ENCODE measurements at places on chromosomes 3 and 15.

DNA sequence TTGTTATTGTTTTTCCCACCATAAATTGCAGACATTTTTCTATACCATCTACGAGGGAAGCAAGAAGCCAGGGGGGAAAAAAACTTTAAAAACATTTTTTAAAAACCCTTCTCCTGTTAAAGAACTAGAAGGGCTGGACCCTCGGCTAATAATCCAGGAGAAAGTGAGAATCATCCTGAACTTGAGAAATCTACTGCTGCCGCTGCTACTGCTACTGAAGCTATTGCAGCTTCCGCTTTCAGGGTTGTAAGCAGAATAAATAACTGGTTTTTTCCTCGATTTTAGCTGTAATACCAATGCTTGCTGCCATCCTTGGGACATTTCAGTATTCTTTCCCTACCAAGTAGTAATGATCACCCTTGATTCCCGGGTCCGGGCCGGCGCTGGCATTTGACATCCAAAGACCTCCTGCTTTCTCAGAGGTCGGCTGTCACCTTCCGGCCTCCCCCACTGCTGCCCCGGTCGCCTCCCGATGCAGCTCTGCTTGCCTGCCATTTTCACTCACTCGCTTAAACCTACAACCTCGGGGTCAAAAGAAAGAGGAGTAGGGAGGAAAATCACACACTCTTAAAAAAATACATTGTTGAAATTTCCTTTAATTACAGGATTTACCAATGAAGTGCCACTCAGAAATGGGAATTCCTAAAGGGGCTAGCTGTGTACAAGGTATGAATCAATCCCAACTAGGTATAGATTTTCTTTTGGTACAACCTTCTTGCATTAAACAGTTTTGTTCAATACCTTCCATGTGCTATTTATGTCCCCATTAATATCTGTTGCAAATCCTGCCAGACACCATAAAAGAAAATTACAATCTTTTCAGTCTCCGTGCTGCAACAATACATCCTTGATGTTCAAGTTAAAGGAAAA, 674 bp upstream of the MECOM start:
- no peak for DNase-seq

- no peak for DNase-seq
Measured at GRCh38 chr3:13277196-13277813, 142.8 kb downstream of the NUP210 start.

DNA sequence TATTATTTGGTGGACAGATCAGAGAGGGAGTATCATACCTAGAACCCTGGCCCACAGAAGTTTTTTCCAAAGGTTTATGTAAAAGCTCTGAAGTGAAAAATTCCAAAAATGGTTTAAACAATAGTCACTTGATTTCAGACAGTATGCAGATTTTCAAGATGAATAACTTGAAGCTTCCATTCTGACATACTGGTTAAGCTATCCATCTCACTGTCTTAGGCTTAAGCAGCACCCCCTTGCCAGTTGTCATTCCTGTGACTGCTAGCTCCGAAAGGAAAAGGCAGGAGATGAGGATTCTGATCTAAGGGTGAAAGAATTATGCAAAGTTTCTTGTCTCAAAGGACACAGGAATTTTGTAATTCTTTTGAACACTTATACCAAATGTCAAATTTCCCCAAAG, 337.5 kb upstream of the THBS1 start:
- DNase-seq = no peak

DNA sequence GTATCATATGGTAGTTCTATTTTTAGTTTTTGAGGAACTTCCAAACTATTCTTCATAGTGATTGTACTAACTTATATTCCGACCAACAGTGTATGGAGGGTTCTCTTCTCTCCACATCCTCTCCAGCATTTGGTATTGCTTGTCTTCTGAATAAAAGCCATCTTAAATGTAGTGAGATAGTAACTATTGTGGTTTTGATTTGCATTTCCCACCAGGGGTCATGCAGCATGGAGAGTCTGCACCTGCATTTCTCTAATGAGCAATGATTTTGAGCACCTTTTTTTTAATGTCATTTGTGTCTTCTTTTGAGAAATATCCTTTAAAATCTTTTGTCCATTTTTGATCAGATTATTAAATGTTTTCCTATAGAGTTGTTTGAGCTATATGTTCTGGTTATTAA, 718.5 kb downstream of the ZBBX start:
- no peak for DNase-seq

DNA sequence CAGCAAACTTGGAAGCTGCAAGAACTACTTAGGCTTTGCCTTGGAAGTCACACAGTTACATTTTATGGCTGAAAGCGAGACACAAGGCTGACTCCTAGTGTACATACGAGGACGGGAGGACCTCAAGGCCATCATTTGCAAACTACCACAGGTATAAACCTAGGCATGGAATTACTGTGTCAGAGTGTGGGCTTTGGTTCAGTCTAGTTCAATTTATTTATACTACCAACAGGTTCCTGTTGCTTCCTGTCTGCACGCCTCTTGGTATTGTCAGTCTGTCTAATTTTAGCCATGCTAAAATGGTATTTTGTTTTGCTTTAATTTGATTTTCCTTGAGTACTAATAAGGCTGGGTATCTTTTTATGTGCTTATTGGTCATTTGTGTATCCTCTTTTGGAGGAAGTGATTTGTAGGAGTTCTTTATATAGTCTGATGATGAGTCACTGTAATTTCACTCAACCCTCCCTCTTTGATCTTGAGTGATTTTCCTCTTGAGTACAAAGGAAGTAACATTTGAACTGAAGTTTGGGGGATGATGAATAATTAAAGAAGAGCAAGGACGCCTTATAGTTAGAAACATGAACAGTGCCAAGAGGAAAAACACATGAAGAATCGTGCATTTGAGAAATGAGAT, 8.2 kb downstream of the ANKRD34C start:
- DNase-seq = no peak

- no peak for DNase-seq
Measured at GRCh38 chr15:29064290-29064689, 178.5 kb downstream of the APBA2 start.

GRCh38 chr3:116579840-116580239, 129.7 kb upstream of the TUSC7 start:
- DNase-seq = no peak

DNA sequence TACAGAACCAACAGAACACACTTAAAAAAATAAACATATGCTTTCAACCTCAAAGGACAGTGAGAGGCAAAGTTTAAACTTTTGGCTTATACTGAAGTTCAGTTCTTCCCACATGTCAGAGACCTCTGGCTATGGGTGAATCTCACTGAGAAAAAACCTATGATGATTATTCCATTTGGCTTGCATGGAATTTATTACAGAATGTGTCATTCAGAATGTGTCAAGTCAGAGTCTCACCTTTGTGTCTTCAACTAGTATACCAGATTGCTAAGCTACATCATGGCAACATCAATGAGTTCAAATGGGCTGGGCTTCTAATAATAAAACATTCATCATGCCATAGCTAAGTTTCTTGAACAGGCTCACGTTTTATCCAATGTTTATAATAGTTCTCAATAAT, 987.0 kb downstream of the NTRK3 start:
- no peak for DNase-seq

- no peak for DNase-seq
Measured at GRCh38 chr3:159189994-159190669, 388.3 kb downstream of the MFSD1 start.

- no peak for DNase-seq
Measured at GRCh38 chr3:78918361-78919020, 849.3 kb downstream of the ROBO1 start.

- no peak for DNase-seq
Measured at GRCh38 chr15:28918141-28918983, 32.6 kb downstream of the APBA2 start.

GRCh38 chr15:96324940-96325540, 5.5 kb upstream of the NR2F2 start:
- no peak for DNase-seq

DNA sequence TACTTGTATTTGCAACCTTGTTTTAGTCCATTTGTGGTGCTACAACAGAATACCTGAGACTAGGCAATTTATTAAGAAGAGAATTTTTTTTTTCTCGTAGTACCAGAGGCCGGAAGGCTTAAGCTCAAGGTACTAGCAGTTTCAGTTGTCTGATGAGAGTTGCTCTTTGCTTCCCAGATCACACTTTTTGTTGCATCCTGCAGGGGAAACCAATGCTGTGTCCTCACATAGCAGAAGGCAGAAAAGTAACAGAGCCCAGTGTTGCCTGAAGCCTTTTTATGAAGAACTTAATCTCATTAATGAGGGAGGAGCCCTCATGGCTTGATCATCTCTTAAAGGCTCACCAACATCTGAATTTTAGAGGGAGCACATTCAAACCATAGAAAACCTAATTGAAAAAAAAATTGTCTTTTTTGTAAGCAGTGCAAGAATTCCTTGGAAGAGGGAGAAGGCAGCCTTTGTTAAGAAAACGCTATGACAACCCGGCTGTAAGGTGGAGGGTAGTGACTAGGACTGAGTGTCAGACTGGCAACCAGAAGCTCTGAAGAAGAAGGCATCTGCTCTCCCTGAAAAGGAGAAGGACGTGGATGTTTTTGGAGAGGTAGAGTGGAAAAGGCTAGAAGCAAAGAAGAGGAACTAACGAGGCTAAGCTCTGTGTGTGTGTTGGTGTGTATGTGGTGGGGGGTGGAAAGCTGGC, 1245.3 kb downstream of the ROBO2 start:
- DNase-seq = no peak

- DNase-seq = no peak
Measured at GRCh38 chr3:8556473-8556869, 54.8 kb downstream of the LMCD1 start.

DNA sequence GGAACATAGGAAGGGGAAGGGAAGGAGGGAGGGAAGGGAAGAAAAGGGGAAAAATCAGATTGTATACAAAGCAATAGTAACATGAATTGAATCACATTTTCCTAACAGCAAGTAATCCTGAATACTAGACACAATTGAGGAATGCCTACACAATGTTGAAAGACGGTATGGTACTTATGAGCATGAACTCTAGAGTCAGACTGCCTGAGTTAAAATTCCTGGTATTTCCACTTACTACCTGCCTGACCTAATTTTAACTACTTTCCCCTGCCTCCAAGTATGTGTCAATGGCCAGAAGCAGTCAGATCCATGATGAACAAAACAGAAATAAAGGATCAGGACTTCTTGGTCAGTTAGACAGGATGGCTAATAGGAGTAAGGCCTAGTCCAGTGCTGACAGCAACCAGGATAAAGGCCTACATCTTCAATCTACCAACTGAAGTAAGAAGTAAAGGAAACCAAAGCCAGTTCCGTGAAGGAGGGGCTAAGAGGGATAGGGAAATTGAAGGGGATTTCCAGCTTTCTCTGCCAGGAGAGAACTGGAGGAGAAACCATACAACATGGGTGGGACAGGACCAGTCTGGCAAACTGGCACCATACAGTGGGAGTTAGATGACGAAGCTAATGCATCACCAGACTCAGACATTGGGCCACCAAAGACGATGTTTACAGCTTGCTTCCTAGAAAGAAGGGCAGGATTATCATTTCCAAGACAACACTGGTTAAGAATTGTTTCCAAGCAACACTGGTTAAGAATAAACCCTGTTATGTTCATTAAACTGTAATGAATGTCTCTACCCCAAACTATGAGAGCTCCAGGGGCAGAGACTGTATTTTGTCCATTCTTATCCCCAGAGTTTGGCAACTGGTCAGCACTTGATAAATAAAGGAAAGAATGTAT, 151.6 kb upstream of the UBE2E2 start:
- no peak for DNase-seq

DNA sequence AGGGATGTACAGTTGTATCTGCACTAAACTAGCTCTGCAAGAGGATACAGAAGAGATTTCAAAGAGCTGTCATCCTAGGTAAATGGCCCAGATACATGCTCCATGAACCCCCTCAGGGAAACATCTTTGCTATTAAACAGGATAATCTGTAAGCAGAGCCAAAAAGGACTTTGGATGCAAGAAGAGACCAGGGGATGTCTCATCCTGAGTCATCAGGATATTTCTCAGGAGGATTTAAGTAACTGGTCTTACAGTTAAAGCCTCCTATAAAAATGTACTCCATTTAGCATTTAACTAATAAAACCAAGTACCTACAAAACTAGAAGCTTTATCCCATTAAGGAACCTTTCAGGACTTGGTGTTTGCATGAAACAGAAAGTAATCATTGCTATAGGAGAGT, 48.2 kb upstream of the PHLDB2 start:
- no peak for DNase-seq

DNA sequence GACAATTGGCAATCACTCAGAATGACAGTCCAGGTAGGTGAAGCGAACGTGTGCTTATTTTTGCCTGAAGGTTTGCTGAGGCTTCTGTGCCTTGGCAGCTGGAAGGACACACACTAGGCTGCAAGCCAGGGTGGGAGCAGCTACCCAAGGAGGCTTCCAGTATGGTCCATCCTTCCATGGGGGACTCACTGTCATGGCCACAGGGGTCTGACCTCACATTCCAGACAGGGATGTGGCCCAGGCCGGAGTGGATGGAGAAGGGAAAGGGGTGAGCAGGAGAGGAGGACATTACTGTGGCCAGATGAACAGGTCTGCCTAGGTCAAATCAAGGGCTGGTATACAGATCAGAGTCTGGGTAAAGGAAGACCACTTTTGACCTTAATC, 247.7 kb downstream of the ADAMTS17 start:
- DNase-seq = no peak

DNA sequence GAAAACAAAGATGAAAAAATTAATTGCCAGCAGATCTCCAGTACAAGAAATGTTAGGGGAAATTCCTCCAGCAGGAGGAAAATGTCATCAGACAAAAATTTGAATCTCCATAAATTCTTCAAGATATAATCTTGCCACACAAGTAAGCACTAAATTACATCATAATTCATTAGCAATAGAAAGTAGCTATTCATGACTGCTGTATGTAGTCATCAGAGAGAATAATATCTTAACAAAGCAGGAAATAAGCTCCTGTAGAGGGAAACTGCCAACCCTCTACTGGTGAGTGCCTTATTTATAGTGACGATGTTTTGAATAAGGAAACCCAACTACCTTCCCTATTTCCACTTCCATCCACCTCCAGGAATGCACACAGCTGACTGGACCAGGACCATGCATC, 15.8 kb upstream of the SLC27A2 start:
- no peak for DNase-seq

- DNase-seq = no peak
Measured at GRCh38 chr15:100740138-100740537, 137.7 kb downstream of the ASB7 start.
